Thyroid gland (tissue), 4 donors: ENCODE measurements at places on chromosomes 16 and 17.
A peak's percentile ranks its signal among the peaks of the same experiment; 100 is the strongest.

- no peak overlapping the region for H3K4me3 ChIP-seq
- peaks cover 45% of the 10 kb centered on the region for H3K36me3 ChIP-seq
- H3K27ac ChIP-seq = no peak overlapping the region
Measured at GRCh38 chr17:43490621-43491020, 6.8 kb downstream of the DHX8 start.

- H3K4me1 ChIP-seq = no peaks in the 10 kb centered on the region
- H3K4me3 ChIP-seq = no peak overlapping the region
- H3K27me3 ChIP-seq = no peaks in the 10 kb centered on the region
- H3K36me3 ChIP-seq = peaks cover 3% of the 10 kb centered on the region
- H3K27ac ChIP-seq = no peak overlapping the region
Measured at GRCh38 chr17:57629470-57629869, 115.6 kb downstream of the CCDC182 start.

- DNase-seq = no peak
- H3K27me3 ChIP-seq = no peaks in the 10 kb centered on the region
- H3K36me3 ChIP-seq = no peaks in the 10 kb centered on the region
- H3K27ac ChIP-seq = no peak overlapping the region
- H3K4me1 ChIP-seq = no peaks in the 10 kb centered on the region
Measured at GRCh38 chr17:75481194-75482068, 25.0 kb downstream of the TMEM94 start.

DNA sequence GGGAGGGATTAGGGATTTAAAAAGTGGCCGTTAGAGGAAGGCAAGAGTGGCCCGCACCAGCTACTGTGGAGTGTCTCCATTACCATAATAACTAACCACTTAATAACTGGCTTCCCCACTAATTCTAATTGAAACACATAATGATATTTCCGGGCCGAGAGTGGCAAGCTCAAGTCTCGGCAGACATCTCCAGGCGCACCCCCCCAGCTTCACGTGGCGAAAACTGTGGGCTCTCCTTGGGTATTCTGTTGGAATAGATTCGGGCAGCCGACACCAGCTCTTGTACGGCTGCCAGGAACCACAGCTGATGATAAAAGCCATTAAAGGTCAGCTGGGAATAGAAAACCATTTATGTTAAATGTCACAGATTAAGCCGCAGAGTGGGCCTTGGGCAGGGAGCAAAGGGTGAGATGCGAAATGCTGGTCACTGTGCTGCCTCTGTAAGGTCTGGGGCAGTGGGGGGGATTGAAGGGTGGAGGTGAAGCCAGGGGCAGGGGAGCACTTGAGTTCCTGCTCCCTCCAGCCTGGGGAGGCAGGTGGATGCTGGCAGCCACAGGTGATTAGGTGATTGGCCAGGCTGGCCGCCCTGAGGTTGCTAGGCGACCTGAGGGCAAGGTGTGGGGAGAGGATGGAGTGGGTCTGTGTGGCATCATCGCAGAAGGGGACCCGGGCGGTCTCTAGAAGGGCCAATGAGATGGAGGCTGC is 115.6 kb upstream of the SDK2 start:
- no peak overlapping the region for H3K27ac ChIP-seq
- H3K4me1 ChIP-seq = no peaks in the 10 kb centered on the region
- no peak for DNase-seq
- H3K4me3 ChIP-seq = no peak overlapping the region
- no peaks in the 10 kb centered on the region for H3K36me3 ChIP-seq
- no peaks in the 10 kb centered on the region for H3K27me3 ChIP-seq

DNA sequence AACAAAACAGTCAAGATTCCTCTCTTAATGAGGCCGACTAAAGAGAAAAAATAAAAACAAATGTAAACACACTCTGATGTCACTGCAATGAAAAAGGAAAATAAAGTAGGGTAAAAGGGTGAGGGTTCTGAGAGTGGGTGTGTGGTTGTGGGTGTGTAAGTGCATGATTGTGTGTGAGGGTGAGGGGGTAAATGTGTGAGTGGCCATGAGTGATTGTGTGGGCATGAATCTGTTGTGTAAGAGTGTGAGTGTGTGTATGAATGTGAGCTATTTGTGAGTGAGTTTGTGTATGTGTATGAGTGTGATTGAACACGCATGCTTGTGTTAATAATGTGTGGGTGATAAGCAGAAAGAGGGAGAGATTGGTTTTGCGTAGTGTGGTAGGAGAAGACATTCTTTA is 132.8 kb downstream of the CDH11 start:
- H3K27me3 ChIP-seq = no peaks in the 10 kb centered on the region
- no peak for DNase-seq
- H3K27ac ChIP-seq = no peak overlapping the region
- no peaks in the 10 kb centered on the region for H3K36me3 ChIP-seq

DNA sequence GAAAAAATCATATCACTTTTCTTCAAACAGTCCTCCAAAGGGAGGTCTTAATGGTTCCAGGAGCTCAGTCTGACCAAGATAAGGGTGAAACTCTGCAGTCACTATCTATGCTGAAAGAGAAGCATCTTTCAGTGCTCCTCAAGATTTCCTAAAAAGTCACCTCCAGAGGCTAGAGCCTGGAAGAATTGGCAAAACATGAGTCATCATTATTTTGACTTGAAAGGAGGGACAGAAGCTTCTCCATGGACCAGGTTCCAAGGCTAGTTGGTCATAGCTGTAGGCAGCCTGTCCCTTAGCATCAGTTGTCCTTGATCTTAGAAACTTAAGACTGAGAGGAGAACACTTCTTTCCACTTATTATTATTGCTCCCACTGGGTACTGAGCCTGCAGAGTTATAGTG is 219.0 kb upstream of the ASIC2 start:
- no peak overlapping the region for H3K27ac ChIP-seq
- no peaks in the 10 kb centered on the region for H3K27me3 ChIP-seq
- DNase-seq = no peak
- no peaks in the 10 kb centered on the region for H3K4me1 ChIP-seq

DNA sequence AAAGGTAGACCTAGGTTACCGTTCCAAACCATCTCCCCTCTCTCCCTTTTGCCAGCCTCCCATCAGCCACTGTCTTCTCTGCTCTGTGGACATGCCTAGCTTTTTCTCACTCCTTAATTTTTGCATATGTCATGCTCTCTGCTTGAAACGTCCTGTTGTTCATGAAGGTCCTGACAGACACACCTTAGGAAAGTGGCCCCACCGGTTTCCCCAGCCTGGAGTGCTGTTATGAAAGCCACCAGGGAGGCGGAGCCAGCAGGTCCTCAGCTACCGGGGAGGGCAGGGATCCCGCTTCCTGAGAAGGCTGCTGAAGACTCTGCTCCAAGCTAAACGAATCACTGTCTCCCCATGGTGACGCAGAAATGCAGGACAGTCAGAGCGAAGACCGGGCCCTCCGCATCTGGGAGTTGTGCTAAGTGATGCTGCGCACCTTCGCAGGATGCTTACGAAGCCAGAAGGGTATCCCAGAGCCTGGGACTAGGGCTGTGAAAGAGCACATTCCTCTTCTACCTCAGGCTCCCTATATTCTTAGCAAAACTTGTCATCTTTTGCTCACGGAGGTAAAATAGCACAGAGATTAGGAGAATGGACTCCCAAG is 2.3 kb upstream of the SLC16A11 start:
- H3K27ac ChIP-seq = peak overlapping the region; percentile 96
- peak; percentile 98 for DNase-seq
- peak overlapping the region; percentile 20 for H3K4me3 ChIP-seq
- no peaks in the 10 kb centered on the region for H3K36me3 ChIP-seq
- no peaks in the 10 kb centered on the region for H3K27me3 ChIP-seq
